ENCODE measurements at places on chromosomes 6 and 20. TPM values are rescaled to one million over a fixed set of nuclear protein-coding genes. Genes with fewer than 3 reads are reported as not detected.

GRCh38 chr6:169291646-169292337, 38.1 kb upstream of the THBS2 start:
- H3K36me3 ChIP-seq, result no peaks in the 10 kb centered on the region
- DNase-seq, result no peak
- H3K4me1 ChIP-seq, result no peaks in the 10 kb centered on the region
- H3K27ac ChIP-seq, result no peak overlapping the region

The NRN1 gene
- total RNA-seq, result 0.92 TPM

DNA sequence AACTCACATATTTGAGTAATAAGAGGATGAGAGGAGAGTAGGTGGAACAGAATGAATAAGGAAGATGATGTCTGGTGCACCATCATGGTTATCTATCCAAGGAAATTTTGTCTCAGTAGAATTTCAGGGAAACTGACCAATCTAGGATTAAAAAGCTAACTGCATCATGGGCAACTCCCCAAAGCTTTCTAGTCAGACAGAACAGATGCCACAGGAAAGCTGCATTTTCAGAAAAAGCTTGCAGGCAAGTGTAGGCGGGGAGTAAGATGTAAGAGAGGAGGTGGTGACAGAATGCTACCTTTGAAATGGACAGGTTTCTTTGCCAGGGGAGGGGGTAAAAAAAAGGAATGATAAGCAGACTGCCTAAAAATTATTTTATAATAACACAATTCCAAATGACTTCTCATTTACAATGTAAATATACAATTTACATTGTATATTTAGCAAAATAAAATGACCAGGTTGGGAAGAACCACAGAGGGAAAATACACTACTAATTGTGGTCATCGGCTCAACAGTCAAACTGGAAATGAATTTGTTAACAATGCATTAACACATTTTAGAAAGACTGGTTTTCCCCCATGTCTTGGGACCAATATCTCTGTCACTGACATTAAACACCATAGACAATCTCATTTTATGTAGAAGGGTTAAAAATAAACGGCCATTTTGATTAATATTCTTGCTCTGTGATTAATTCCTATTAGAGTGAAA, 15.1 kb downstream of the NHSL1 start:
- no peaks in the 10 kb centered on the region for H3K4me1 ChIP-seq
- H3K27me3 ChIP-seq, result no peaks in the 10 kb centered on the region
- H3K4me3 ChIP-seq, result no peak overlapping the region

The RAMACL gene
- total RNA-seq, result 0.14 TPM

The SPTLC3 gene
- total RNA-seq, result 2.2 TPM

DNA sequence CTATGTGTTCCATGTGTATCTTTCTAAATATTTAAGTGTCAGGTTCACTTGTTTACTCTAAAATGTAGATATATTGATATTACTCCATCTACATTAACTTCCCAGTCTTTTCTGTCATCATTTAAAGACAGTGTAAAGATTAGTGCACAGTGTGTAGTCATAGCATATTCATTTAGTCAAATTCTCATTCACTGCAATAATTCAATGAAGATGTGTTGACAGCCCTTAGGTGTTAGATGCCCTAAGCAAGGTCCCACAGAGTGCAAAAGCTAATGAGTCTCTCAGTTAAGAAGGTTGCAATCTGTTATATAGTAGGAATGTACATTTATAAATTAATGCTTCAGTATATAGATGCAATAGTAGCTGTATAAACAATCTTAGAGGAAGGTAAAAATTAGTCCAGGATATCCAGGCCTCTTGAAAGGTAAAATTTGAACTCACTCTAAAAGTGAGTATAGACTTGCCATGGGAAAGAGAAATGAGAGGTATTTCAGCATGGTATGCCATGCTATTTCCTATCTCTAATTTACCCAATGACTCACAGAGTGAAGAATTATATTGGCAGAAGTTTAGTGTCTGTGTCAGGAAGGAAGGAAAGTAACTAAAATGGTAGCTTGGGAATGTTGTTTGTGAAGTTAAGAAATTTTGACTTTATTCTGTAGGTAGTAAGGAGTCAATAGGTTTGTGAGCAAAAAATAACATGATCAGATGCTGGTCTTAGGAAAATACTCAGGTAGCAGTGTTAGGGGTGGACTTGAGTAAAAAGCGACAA, 969.9 kb upstream of the CITED2 start:
- no peak overlapping the region for H3K27ac ChIP-seq
- H3K27me3 ChIP-seq, result no peaks in the 10 kb centered on the region
- no peak overlapping the region for H3K4me3 ChIP-seq
- H3K4me1 ChIP-seq, result peaks cover 7% of the 10 kb centered on the region
- DNase-seq, result no peak
- no peaks in the 10 kb centered on the region for H3K36me3 ChIP-seq

The BCAS1 gene
- total RNA-seq, result not detected
